ENCODE measurements at places on chromosomes 16 and 17.

DNA sequence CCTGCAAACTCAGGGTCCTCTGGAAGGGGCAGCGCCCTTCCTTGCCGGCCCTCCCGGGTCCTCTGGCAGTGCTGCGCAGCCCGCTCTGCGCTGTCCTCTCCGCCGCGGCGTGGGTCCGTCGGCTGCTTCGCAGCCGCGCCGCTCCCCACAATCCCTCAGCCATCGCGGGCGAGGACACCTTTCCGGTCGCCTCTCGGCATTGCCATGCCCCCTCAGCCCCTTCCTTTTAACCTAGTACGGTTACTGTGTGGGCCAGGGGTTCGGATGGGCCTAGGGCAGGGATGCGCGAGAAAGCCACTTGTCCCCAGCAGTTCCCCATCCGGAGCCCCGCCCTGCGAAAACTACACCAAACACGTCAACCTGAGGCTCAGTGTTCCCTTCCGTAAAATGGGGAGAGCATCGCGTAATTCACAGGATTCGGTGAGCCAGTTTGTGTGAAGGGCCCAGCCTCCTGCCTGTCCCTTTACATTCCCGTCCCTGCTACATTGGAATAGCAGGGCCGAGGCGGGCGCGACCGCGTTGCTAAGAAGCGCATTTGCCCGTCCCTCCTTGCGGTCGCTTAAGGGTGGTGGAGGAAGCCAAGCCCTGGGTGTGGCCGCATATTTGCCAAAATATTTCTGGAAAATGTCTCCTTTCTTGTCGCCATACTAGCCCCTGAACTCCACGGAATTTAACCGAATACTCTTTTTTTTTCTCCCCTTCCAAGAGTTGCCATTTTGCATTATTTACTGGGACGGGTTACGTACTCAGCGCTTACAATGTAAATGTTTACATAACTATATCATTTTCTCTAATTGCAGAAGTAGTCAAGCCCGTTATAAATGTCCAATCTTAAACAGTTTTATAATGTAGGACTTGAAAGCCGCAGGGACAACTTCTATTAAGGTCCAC, 13.2 kb downstream of the COPZ2 start:
- DNase-seq = no peak

GRCh38 chr17:50563092-50563511, 2.6 kb downstream of the CACNA1G start:
- DNase-seq = no peak

- no peak for DNase-seq
Observed at GRCh38 chr16:48592839-48593429, 17.0 kb downstream of the N4BP1 start.

GRCh38 chr17:16886655-16887322, 85.1 kb downstream of the TNFRSF13B start:
- DNase-seq = no peak

DNA sequence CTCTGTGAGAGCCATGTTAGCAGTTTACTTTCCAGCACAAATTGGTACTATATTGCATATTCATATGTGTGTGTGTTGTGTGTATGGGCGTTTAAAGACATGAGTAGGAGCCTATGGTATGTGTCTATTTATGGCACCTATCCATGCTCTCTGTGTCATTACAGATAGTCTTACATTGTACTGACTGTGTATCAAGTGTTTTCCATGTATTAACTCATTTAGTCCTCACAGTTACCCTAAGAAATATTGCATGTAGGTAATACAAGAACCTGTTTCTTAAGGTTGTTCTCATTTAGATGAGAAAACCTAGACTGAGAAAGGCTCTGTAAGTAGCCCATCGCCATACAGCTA, 1.6 kb downstream of the ALG1 start:
- DNase-seq = no peak

- DNase-seq = no peak
Observed at GRCh38 chr17:30344283-30345088, 10.6 kb upstream of the TMIGD1 start.

DNA sequence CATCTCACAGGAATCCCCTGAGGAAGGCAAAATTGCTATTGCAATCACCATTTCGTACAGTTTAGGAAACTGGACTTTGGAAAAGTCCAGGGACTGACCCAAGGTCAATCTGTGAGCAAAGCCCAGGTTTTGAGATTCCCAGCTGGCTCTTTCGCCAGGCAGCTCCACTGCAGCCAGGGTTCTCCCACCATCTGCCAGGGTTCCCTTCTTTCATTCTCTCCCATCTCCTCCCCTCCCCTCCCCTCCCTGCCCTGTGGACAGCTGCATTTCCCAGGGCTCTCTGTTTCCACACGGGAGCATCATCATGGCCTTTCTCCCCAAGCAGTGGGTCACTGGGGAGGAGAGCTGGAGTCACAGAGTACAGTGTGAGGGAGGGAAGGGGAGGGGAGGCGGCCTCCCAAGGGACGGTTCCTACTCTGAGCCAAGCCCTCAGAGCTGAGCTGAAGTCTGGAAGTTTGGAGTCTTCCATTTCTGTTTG, 11.9 kb upstream of the GSDMA start:
- no peak for DNase-seq

- no peak for DNase-seq
Observed at GRCh38 chr17:72452286-72453173, 331.7 kb downstream of the SOX9 start.

GRCh38 chr16:80778703-80779102, 25.7 kb downstream of the CDYL2 start:
- DNase-seq = no peak

- no peak for DNase-seq
Observed at GRCh38 chr16:80723981-80724380, 80.4 kb downstream of the CDYL2 start.

DNA sequence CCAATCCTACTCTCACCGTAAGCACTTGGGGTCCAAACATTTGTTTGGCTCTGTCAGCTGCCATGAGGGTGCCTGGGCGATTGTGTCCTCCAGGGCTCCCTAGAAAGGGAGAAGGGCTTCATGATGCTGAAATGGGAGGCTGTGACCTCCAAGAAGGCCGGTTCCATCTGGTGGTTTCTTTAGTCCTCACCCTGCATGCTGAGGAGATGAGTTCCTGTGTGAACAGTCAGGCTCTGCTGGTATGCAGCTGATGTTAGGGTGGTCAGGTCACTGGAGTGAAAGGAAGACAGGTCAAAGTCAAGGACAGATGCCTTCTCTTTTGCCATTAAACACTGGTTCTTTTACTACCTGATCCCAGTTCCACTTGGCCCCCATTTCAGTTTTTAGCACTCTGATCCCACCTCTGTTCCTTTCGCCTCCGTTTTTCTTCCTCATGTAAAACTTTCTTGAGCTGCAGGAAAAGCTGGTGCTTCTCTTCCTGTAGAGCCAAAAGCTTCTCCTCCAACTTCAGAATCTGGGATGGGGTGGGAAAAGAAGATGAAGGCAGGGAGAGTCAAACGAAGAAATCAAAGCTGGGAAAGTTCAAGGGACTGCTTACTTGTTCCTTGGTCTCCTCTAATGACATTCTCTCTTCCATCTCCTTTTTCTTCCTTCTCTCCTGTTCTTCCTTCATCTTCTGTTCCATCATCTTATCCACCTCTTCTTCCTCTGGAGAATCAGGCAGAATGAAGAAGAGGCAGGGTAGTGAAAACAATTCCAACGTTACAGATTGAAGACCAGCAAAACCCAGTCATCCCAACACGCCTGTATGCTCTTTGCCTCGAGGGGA, 1.1 kb downstream of the GPS2 start:
- DNase-seq = no peak

DNA sequence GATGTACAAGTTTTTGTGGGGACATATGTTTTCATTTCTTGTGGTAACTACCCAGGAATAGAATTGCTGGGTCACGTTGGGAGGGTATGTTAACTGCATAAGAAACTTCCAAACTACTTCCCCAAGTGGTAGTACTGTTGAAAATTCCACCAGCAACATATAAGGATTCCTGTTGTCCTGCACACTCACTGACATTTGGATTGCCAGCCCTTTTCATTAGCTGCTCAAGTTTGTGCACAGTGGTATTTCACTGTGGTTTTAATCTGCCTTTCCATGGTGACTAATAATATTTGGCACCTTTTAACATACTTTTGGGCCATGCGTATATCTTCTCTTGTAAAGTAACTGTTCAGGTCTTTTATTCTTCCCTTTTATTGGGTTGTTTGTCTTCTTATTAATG, 103.3 kb downstream of the GNAO1 start:
- DNase-seq = no peak

DNA sequence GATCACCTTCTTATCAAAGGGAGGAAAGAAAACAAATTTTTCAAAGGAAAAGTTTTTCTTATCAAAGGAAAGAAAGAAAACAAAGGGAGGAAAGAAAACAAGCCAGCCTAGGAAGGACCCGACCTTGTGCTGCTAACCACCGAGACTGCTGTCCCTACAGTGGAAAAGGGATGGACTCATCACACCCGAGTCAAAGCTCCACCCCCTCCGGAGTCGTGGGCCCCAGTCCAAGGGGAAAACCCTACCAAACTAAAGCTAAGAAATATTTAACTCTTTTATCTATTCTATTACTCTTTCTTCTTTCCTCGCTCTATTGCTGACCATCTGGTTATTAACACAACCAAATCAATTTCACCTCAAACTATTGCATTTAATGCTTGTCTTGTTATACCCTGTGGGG, 6.1 kb upstream of the ENDOV start:
- no peak for DNase-seq

DNA sequence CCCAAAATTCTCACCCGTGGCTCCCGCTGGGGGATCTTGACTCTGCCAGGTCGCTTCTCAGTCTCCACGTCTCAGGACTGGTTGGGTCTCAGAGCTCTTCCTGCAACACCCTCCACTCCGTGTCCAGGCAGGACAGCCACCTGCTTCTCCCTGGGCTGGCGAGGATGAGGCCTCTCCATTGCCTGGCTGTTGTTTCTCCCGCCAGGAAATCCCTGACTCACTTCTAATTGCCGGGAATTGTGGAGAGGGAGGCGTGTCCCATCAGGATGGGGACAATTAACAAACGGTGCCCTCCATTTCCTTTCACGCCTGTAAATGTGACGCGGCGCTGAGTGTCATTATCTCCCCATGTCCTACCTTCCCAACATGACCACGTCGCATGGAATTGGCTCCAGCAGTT, 204.5 kb downstream of the RBFOX3 start:
- DNase-seq = no peak

GRCh38 chr17:9700136-9700535, 54.8 kb downstream of the USP43 start:
- DNase-seq = no peak

DNA sequence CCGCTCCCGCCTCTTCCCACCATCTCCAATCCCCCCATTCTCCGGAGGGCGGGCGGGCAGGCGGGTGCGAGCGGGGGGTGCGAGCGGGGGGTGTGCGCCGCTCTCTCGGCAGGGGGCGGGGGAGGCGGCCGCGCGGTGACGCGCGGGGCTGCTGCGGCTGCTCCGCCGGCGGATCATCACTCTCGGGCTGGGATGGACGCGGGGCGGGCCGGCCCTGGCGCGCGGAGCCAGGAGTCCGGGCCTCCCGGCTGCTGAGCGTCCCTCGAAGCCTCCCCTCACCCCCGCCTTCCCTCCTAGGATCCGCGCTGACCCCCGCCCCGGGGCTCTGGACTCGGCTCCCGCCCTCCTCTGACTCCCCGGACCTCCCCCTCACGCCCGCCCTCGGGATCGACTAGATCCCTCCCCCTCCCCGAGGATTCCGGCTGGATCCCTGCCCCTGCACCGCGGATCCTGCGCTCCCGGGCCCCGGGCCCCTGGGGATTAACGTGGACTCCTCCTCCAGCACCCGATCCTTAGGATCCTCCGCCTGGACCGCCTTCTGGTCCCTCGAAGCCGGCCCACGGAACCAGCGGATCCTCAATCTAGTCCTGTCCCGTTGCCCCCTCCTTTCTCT, 946 bp upstream of the TMEM256 start:
- no peak for DNase-seq

- no peak for DNase-seq
Observed at GRCh38 chr17:46832331-46832821, 13.9 kb upstream of the WNT3 start.

DNA sequence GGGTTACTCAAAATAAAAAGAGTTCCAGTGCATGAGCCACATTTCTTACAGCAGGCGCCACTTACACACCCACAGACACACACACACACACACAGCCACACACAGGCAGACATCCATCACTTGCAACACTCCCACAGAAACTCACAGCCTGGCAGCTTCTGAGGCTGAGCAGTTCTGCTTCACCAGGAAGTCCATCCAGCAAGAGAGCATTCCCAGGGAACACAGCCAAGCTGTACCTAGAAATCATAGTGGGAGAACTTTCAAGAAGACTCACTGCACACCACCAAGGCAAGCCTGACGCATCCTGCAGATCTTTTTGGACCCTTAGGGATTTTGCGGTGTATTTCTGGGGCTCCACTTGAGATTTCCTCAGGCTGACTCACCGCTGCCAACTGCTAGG, 140.9 kb upstream of the WSB1 start:
- DNase-seq = no peak

- DNase-seq = no peak
Observed at GRCh38 chr16:56683424-56684172, 1.3 kb downstream of the MT1X start.

- DNase-seq = no peak
Observed at GRCh38 chr17:40327244-40327729, 18.3 kb downstream of the RARA start.

Data from NCI-H1417 treated with DMSO at 0.1 percent for 48 hours (cell line).